ENCODE measurements at places on chromosomes 6 and 20.

DNA sequence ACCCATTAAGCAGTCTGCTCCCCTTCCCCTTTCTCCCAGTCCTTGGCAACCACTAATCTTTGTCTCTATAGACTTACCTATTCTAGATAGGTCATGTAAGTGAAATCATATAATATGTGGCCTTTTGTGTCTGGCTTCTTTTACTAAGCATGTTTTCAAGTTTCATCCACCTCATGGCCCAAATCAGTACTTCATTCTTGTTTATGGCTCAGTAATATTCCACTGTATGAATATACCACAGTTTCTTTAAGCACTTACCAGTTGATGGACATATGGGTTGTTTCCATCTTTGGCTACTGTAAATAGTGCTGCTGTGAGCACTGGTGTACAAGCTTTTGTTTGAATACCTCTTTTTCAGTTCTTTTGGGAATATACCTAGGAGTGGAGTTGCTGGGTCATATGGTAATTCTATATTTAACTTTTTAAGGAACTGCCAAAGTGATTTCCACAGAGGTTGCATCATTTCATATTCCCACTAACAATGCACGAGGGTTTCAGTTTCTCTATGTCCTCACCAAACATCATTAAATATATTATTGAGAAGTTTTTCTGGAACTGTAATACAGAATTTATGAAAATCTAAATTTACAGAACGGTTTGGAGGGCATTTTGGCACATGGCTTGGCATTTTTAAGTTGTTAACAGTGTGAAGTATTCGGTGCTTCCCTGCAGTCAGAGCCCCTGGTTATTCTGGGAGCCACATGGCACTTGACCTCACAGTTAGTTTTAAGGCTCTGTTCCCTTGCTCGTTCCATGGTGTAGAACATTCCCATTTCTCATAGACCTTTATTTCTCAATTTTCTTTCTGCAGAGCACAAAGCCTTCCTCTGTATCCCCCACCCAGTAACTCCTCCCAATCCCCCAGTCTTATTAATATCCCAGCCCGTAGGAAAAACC, 27.0 kb upstream of the DTNBP1 start:
- no peak for DNase-seq

DNA sequence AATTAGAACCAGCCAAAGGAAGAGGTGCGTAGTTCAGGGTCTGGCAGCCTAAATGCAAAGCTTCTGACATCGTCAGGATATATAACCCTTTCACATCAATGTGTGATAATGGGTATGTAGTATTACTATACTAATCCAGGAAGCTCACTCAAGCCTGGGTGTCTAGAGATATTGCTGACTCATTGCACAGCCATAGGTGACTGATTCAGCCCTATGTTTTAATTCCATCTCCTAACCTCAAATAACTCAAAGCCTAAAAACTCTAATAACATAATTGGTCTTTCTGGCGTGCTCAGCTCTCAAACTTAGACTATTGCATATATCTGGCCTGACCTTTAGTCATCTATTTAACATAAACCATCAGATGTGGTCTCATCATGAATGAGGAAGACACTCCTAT, 658.4 kb downstream of the TBC1D32 start:
- no peak for DNase-seq

- DNase-seq: no peak
Observed at GRCh38 chr6:152298055-152298647, 339.0 kb downstream of the SYNE1 start.

- DNase-seq: no peak
Observed at GRCh38 chr6:72861059-72861458, 239.2 kb downstream of the KCNQ5 start.

- DNase-seq: no peak
Observed at GRCh38 chr6:157123234-157123633, 200.1 kb downstream of the TMEM242 start.

DNA sequence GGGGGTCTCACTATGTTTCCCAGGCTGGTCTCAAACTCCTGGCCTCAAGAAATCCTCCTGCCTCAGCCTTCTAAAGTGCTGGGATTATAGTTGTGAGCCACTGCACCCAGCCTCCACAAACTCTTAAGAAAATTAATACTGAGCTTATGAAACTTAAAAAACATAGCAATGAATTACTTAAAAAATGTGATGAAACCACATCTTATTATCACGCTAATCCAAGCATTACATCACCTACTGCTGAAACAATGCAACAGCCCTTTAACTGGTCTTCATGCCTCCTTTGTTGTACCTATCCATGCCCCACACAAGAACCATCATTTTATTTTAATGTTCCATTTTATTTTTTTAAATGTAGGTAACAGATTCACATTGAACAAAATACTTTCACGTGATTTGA, 24.9 kb downstream of the SESN1 start:
- no peak for DNase-seq

DNA sequence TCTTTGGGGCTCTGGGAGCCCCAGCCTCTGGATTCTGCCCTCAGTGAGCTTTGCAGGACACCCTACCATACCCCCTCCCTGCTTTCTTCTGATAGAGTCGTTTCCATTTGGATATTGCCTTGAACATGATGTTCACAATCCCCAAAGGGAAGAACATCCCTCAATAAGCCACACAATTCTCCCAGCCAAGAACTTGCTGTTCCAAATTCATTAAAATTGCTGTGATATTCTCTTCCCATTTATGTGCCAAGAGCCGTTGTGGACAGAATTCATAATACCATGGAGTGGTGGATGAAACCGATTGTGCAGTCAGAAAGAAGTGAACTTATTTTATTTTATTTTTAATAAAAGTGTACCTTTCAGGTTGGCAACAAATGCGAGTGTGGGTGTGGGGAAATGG, 95.8 kb downstream of the DHX35 start:
- DNase-seq: no peak

DNA sequence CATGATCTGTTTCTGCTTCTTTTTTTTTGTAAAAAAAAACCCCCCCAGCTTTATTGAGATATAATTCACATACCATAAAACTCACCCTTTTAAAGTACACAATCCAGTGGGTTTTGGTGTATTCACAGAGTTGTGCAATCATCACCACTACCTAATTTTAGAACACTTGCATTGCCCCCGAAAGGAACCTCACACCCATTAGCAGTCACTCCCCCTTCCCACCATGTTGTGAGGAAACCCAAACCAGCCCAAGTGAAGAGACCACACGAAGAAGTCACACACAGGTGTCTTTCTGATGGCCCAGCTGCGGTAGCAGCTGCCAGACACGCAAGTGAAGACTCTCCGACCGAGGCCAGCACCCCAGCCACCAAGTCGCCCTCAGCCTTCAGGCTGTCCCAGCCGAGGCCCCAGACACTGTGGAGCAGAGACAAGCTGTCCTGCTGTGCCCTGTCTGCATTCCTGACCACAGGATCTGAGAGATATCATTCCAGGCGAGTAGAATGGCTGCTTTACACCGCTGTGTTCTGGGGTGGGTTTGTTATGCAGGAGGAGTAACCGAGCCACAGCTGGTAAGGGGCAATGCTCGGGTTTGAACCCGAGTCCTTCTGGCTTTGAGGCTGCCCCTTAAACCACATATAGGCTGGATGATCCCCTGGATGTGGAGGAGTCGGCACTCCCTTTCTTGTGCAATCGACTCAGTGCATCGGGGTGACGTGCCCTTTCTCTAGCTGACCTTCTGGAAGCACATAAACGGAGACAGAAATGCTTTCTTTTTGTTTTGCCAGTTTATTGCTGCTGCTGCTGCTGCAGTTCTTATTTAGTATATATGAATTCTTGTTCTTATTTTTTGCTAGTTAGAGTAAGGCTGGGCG, 59.1 kb upstream of the PTPN1 start:
- DNase-seq: no peak

DNA sequence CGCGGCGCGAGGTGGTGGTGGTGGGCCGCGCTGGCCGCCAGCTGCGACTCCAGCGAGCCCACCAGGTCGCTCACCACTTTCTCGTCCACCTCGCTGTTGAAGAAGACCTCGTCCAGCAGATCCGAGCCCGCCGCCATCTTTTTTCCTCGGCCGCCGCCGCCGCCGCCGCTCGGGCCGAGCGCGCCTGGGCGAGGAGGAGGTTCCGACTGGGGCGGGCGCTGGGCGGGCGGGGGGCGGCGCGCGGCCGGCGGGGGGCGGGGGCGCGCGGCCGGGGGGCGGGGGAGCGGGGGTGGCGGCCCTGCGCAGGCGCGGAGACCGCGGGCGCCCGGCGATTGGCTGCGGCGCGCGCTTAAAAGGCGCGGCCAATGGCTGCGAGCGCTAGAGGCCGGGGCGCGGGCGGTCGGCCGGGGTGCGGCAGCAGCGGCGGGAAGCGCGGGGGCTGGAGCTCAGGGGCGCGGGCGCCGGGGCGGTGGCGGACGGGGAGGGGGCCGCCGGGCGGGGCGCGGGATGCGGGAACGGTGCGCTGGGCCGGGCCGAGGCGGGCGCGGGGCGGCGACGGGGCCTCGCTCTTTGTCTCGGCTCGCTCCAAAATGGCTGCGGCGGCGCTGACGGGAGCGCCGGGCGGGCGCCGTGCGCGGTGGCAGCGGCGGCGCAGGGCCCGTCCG, at the start of gene TAF4:
Gene TAF4, minus strand, starts transcription at position 208 of the 665 bp plus-strand sequence. Its CDS starts 71 bp downstream, at position 137.
- DNase-seq: peak; percentile 76

DNA sequence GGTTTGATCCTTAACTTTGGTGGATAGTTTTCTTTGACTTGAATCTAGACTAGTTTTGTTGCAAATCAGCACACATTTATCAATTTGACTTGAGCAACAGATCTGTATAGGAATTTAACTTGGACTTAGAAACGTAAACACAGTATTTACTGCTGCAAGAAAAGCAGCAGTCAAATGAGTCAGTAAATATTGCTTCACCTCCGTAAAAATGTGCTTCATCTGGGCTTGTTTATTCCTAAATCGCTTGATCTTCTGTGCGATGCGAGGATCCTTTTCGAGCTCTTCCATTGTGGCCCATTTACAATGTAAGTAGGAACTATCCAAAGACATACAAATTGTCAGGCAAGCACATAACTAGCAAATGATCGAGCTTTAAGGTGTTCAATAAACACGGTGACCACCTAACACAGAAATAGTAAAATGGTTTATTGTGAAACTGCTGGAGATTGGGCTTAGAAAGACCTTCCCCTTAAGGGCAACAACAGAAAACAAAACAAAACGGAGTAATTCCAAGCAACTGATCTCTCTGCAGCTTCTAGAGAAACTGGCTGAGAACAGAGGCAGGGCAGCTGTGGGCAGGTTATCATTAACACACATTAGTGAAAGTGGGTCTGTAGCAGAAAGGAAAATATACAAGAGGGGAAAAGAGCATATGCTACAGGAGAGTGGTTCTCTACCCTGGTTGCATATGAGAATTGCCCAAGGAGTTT, 120.8 kb downstream of the CHD6 start:
- no peak for DNase-seq

- DNase-seq: no peak
Observed at GRCh38 chr6:17886891-17887290, 100.5 kb downstream of the KIF13A start.

GRCh38 chr20:258963-259362, 1.4 kb downstream of the DEFB132 start:
- DNase-seq: no peak

GRCh38 chr6:41785689-41786450, 1.6 kb upstream of the TOMM6 start:
- no peak for DNase-seq

DNA sequence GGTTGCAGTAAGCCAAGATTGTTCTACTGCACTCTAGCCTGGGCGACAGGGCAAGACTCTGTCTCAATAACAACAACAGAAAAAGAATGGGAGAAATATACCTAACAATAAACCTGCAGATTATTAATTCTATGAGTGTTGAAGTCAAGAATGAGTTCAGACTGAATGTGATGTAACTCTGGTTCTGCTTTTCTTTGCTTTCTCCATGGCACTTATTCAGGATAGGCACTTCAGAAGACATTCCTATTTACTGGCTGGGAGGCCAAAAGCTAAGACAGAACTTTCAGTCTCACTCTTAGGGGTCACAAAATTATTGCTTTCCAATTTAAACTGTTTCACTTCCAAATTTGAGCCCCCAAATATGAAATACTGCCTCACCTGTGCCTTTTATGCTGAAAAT, 15.7 kb upstream of the PRIM2 start:
- DNase-seq: no peak

DNA sequence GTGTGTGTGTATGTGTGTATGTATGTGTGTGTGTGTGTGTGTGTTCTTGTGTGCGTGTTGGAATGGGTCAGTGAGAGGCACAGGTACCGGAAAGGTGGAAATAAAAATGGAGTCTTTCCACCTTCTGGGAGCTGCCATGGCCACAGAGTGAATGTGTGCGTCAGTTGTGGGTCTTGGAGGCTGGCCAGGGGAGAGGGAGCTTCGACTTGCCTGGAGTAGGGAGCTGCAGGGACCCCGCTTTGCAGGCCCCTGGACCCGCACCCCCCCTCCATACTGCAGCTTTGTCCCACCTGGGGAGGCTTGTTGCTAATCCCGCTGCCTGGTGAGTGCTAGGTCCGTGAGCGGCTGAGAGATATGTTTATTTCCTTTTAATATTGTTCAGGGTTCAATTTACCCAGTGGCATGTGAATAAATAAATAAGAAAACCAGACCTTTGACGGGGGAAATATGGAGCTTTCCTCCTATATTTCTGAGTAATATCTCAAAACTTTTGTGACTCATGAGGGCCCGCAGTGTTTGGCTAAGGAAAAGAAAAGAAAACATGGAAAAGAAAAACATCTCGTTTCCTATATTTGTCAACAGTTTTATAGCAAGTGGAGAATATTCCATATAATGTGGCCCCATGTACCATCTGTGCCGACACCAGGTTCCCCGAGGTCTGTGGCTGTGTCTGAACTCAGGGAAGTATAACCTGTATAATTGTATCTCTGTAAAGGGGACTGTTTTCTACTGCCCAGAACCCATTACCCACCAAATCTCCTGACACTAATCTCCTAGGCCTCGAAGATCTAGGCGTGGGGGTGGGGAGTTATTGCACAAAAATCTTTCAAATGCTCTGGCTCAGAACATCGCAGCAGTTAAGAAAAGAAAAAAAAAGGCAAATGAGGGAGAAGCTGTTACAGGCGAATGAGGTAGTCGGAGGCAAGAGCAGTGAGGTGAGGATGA, 24.6 kb upstream of the CCDC167 start:
- DNase-seq: no peak

DNA sequence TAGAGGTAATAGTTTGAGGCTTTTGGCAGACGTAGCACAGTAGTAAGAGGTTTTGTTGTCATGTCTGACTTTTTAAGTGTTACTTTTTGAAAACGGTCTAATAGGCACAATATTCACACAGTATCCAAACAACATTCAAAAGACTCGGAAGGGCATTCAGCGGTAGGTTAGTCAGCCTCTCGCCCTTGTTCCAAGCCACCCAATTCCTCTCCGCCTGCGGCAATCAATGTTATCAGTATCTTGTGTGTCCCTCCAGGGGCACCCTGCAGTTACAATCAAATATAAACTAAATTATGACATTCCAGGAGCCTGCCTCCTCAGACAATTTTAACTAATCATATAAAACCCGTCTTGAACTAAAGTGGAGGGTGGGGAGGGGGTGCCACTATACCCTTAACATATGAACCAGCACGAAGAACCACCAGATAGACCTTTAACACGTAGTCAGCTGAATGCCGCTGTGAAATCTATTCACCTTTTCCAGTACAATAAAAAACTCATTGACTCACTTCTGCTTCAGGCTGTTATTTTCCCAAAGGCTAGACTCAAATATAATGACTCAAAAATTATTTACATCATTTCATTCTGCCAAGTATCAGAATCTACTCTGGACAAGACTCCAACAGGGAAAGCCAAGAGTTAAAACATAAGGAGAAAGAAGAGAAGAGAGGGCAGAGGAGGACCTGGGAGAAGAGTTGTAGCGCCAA, 1.6 kb downstream of the TENT5A start:
- DNase-seq: no peak

- no peak for DNase-seq
Observed at GRCh38 chr6:144294016-144294415, 8.9 kb downstream of the UTRN start.

All from neuronal stem cell (in vitro differentiated cells).